ENCODE measurements at places on chromosomes 12 and 14.

DNA sequence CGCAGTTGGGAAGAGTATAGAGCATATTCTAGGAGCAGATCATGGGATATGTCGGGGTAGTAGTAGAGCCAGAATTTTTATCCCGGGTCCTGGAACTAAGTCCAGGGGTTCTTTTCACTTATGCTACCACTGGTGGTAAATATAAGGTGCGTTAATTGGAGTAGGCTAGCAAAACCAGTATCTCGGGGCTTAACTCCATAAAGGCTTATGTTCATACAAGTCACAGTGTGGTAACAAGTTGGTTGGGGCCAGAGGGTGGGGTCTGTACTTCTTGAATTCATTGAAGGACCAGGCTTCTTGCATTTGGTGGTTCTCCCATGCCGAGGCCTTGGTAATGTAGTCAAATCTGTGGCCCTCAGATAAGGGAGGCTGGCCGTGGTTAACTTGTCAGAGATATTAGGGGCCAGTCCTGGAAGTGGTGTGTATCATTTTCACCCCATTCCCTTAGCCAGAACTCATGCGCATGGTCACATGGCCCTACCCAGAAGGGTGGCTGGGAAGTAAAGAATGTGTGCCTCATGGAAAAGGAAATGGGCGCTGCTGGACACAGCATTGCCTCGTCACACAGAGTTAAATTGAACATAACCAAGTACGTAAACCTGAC, 1.5 kb upstream of the ZNF641 start:
- ATAC-seq, result no peak

DNA sequence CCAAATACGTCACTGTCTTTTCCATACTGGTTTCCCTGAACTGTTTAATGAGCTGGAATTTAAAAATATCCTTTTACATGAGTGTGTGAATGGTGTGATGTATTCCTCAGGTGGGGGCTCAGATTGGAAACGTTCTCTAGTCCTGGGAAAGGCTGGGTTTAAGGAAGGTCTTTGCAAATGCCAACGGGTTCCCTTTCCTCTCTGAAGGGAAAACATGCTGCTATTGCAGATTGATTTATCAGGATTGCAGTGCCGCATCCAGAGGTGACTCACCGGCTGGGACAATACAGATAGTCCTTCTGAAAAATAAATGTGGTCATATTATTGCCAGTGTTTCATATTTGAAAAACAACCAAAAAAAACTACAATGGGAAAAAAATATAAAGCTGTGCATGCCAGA, 193.1 kb upstream of the FLRT2 start:
- ATAC-seq, result no peak

- ATAC-seq, result no peak
These were observed 305.0 kb downstream of the NELL2 start for GRCh38 chr12:44571006-44571550.

DNA sequence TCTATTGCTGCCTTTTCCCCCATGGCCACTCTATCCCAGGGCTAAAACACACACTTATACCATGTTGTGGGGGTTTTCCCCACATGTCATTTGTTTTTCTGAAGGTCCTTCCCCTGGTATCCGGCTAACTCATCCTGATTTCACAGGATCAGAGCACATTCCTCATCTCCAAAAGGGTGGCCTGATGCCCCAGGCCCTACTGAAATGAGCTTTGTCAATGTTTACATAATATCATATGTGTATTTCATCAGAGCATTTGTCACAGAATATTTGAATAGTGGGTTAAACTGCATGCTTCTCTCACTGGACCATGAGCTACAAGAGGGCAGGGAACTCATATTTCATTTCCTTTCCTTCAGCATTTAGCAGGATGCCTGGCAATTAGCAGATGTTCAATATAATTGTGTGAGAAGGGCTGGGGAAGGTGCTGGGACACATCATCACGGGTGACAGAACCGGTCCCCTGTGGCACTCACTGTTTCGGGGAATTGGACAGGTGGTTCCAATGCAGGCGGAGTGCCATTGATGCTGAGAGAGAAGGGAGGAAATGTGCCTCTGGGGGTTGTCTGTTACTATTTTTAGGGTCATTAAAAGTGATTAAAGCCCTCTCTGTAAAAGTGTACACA, 26.8 kb downstream of the EMP1 start:
- ATAC-seq, result no peak

- ATAC-seq, result no peak
These were observed 105.8 kb downstream of the C12orf50 start for GRCh38 chr12:87923361-87923760.

DNA sequence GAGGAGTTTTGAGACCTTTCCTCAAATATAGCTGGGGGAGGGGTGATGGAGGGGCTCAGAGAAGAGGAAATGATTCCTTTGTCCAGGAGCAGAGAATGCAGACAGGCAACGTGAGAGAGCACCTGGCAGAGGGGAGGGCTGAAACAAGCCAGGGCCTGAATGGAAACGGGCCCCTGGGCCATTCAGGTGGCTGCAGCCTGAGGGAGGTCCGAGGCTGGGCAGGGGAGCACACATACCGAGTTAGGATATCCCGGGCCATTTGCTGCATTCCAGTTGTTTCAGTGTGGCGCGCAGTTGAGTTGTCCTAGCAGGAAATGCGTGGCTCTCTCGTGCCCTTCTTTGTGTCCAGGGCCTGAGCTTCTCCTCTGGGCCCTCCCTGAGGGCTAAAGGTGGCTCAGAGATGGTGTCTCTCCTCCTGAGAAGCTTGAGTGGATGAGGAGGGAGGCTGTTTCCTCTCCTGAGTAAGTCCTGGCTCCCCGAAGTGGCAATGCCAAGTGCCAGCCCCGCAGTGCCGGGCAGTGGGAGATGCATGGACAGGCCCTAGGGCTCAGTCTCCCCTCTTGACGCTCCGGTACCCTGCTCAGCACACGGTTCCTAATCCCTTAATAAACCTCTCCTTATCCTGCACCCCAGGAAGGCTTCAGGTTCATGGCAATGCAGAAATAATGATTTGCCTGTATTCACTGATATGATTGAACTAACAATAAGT, 85.5 kb upstream of the VRK1 start:
- no peak for ATAC-seq

GRCh38 chr12:117130801-117131200, 31.6 kb upstream of the TESC start:
- no peak for ATAC-seq

DNA sequence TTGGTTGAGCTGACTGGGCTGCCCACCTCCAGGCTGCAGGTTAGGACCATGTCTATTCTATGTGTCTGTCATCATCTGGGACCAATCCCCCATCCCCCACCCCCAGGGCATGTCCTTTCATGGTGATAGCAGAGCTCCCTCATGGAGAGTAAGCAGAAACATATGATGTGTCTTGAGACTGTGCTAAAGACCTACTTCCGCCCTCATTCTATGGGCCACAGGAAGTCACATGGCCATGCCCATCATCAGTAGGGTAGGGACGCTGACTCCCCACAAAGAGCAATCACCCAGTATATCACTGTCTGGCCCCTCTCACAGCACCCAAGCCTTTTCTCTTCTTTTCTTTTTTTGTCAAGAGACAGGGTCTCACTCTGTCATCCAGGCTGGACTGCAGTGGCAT, 99.7 kb downstream of the CMKLR1 start:
- no peak for ATAC-seq

- no peak for ATAC-seq
These were observed 202.9 kb upstream of the CDKN3 start for GRCh38 chr14:54193871-54194270.
